ENCODE measurements at places on chromosomes 13 and 19. TPM values are rescaled to one million over a fixed set of nuclear protein-coding genes. Genes with fewer than 3 reads are reported as not detected.

DNA sequence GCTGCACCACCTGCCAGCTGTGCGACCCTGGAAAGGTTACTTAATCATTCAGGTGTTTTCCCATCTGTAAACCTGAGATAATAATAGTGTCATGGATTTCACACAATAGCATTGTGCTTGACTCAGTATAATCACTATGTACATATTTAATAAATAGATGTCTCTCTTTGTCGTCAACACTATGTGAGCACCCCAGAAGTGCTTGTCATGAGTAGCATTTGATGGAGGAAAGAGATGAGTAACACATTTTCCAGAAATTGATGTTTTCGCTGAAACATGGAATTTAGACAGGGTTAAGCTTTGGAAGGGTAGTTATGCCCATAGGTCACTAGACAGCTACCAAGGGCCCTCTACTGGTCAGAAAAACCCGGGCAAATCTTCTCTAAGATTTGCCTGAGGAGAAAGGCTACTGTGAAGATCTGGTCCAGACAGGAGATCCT lies 9.5 kb upstream of the MBNL2 start:
- H3K4me1 ChIP-seq = peaks cover 49% of the 10 kb centered on the region
- no peak overlapping the region for H3K27ac ChIP-seq
- no peak overlapping the region for H3K4me3 ChIP-seq
- H3K36me3 ChIP-seq = peaks cover 1% of the 10 kb centered on the region
- DNase-seq = no peak

The FCGBP gene
- total RNA-seq = 6.2 TPM

GRCh38 chr19:9972103-9972502 lies 35.8 kb upstream of the OLFM2 start:
- H3K36me3 ChIP-seq = no peaks in the 10 kb centered on the region
- peaks cover 7% of the 10 kb centered on the region for H3K27me3 ChIP-seq
- H3K27ac ChIP-seq = no peak overlapping the region
- peaks cover 12% of the 10 kb centered on the region for H3K4me1 ChIP-seq
- no peak overlapping the region for H3K4me3 ChIP-seq

The CGB5 gene
- total RNA-seq = not detected

DNA sequence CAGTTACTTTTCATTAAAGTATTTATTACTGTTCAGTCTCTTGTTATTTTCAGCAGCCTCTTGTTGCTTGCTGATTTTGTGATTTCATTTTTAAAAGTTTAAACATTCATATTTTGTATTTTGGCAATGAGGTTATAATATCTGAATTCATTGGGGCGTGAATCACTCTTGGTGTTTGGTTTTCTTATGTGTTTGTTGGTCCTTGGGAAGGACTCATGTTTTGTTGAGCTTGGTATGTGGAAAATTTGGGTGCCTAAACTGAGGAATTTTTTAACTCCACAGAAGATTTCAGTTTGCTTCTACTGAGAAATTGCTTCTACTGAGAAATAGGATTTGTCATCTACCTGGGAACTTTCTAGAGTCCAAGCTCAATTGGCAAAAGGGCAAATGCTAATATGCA lies 38.2 kb downstream of the PDS5B start:
- peaks cover 5% of the 10 kb centered on the region for H3K4me1 ChIP-seq
- no peak overlapping the region for H3K4me3 ChIP-seq
- no peak overlapping the region for H3K27ac ChIP-seq
- no peaks in the 10 kb centered on the region for H3K27me3 ChIP-seq

The MAST1 gene
- 0.89 TPM for total RNA-seq

All from activated CD8-positive, alpha-beta T cell treated with anti-CD3 and anti-CD28 coated beads, Interleukin-2, amount 10 ng/mL, durations not matched to agents 7 days and 5 days (primary cell).